ENCODE measurements at places on chromosomes 5 and 9.

- no peak for DNase-seq
Observed at GRCh38 chr5:106397700-106398099, 1273.0 kb downstream of the EFNA5 start.

GRCh38 chr9:131465401-131465800, 37.3 kb upstream of the POMT1 start:
- DNase-seq, result no peak

- no peak for DNase-seq
Observed at GRCh38 chr9:17824191-17824590, 245.3 kb downstream of the SH3GL2 start.

- DNase-seq, result no peak
Observed at GRCh38 chr9:97313243-97313642, 5.8 kb downstream of the CCDC180 start.

DNA sequence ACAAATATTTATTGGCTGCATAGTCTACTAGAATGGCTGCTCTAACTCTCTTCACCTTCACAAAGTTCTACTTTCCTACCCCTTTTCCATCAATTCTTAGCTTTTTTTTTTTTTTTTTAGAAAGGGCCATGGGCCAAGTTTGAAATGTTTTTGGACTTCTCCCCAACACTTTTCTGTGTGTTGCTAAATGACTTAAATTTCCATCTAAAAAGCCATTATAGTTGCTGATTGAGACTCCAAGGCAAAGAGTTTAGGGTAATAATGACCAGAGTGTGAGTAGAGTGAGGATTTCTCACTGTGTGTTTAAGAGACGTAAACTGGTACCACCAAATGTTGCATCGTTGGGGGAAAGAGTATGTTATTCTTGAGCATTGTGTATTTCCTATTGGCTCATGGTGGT, 24.4 kb downstream of the TNC start:
- no peak for DNase-seq

DNA sequence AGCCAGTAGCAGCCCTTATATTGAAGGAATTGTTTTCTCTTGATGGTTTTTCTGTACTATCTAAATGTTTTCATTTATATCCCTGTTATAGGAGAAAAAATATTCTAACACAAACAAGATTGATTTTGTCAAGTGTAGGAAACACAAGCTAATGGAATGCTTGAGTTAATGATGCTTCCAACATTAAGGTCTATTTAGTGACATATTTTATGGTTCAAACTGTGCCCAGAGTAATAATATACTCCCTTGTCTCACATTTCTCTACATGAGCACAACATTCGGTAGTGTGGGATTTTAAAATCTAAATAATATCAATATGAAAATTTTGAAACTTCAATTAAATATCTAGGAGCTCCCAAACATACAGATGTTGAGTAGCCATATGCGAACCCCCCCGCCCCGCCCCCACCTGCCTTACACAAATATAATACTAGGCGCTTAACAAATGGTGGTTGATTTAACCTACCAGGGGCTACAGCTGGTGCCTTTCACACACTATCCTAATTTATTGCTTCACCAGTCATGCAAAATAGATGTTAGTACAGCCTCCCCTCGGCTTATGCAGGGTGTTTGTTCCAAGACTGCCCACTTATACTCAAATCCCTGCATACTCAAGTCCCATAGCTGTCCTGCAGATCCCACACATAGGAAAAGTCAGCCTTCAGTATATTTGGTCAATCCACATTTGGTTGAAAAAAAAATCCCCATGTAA, 124.1 kb upstream of the ACO1 start:
- no peak for DNase-seq

DNA sequence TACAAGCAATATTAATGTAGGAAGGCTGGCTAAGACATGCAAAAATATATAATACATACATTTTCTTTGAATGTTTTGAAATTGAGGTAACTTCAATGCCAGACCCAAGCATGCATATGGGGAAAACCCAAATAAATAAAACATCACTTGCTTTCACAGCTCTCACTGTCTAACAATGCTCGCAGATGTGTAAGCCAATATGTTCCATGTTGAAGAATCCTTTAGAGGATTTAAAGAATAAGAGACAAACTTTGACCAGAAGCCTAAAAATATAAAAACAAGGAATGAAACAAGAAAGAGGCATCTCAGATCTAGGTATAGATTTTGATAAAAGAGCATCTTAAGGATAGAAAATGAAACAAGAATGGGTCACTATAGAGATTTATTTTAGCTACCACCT, 354.2 kb downstream of the CDH10 start:
- DNase-seq, result no peak

DNA sequence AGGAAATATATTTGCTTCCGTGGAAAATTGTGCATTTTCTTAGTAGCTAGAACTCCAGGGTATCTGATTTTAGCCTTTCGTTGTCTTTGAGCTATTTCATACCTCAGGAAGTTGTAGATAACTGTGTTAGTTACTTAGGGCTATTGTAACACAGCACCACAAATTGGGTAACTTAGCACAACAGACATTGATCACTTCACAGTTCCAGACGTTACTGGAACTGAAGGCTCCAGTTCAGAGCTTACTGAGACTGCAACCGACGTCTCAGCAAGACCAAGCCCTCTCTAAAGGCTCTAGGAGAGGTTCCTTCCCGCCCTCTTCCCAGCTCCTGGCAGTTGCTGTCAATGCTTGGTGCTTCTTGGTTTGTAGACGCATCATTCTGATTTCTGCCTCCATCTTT, 17.7 kb upstream of the ANKRD33B start:
- DNase-seq, result no peak

- no peak for DNase-seq
Observed at GRCh38 chr9:14262827-14263226, 51.1 kb downstream of the NFIB start.

DNA sequence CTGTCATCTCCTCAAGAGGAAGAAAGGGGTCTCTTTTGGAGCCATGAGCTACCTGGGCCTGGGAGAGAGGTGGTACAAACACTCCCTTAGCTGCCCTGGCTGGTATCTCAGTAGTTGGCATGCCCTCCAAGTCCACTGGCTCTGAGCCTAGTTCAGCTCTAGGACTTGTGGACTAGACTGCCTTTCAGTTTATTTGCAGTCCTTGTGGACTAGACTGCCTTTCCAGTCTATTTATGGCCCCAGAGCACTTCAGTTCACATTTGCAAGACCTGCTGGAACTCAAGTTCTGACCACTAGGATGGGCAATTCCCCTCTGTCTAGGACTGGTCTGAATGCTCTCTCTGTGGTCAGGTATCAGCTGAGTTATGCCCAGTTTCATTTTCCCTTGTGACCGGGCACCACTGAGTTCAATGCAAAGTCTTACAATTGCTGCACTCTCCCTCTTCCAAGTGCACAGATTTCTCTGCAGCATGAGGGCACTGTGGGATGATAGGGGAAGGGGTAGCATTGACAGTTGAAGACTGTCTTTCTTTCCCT, 1019.0 kb downstream of the TAF11L14 start:
- DNase-seq, result no peak

DNA sequence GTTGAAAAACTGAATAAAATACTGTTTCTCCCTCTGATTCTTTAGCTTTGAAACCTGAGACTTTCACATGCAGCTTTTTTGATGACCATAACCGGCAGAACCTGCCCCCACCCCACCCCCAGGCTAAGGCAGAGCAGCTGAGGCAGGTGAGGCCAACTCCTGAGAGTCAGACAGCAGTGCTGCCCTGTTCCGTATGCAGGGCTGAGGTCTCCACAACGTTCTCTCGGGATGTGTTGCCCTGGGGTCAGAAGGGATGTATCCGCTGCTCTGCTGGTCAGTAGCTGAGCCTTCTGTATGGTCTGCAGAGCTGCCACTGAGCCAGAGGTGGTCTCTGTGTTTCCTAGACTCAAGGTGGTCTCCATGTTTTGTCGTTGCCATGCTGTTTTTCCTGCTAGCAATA, 190.5 kb downstream of the AOPEP start:
- no peak for DNase-seq

- no peak for DNase-seq
Observed at GRCh38 chr5:24363789-24364481, 280.8 kb downstream of the CDH10 start.

- no peak for DNase-seq
Observed at GRCh38 chr5:116559673-116560164, 14.9 kb downstream of the SEMA6A start.

Data from stimulated activated naive B cell treated with anti-CD40 and anti-IgM and Interleukin-4, amounts not matched to agents 10 μg/mL and 1 μg/mL and 100 μg/mL, for 72 hours (primary cell).